ENCODE measurements at places on chromosomes 3 and 15.

DNA sequence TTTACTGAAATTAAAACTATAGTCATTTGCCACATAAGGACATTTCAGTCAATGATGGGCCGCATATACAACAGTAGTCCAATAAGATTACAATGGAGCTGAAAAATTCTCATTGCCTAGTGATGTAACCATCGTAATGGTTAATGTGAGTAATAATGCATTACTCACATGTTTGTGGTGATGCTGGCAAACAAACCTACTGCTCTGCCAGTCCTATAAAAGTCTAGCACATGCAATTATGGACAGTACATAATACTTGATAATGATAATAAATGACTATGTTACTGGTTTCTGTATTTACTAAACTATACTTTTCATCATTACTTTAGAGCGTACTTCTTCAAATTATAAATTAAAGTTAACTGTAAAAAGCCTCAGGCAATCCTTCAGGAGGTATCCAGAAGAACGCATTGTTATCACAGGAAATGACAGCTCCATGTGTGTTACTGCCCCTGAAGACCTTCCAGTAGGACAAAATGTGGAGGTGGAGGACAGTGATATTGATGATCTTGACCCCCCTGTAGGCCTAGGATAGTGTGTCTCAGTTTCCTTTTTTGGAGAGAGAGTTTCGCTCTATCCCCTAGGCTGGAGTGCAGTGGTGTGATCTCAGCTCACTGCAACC, 102.7 kb downstream of the ATP1B3 start:
- H3K4me1 ChIP-seq = no peaks in the 10 kb centered on the region
- H3K36me3 ChIP-seq = peaks cover 4% of the 10 kb centered on the region
- DNase-seq = no peak
- H3K4me3 ChIP-seq = no peak overlapping the region
- no peaks in the 10 kb centered on the region for H3K27me3 ChIP-seq
- no peak overlapping the region for H3K27ac ChIP-seq

DNA sequence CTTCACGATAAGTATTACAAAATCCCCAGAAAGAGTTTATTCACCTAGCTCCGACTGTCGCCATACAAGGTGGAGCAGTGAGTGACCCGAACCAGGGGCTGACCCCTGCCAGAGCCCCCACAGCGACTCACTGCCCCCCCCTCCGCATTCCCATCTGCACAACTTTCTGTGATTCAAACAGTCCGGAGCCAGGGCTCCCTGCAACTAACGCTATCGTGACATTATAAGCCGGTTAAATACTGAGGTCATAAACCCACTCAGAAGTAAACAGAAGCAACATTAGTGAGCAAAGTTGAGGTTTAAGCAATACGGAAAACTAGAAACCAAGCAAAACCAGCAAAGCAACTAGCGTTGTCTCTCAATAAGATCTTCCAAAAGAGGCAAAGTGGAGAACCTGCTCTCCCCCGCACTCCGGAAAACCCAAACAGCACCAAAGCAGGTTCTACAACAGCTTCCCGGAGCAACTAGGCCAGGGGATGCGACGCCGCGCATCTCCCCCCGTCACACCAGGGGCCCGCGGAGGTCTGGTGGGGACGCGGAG, 642 bp downstream of the SCAP start:
- H3K36me3 ChIP-seq = no peaks in the 10 kb centered on the region
- peak; percentile 43 for DNase-seq
- H3K27ac ChIP-seq = peak overlapping the region; percentile 85
- H3K4me3 ChIP-seq = peak overlapping the region; percentile 90

- peaks cover 94% of the 10 kb centered on the region for H3K4me1 ChIP-seq
- no peak for DNase-seq
- H3K27me3 ChIP-seq = no peaks in the 10 kb centered on the region
Measured at GRCh38 chr15:63514531-63514943, 10.1 kb downstream of the USP3 start.

- H3K27me3 ChIP-seq = peaks cover 1% of the 10 kb centered on the region
- no peak overlapping the region for H3K4me3 ChIP-seq
- no peak overlapping the region for H3K27ac ChIP-seq
- no peaks in the 10 kb centered on the region for H3K36me3 ChIP-seq
- no peaks in the 10 kb centered on the region for H3K4me1 ChIP-seq
Measured at GRCh38 chr3:2512881-2513280, 414.2 kb downstream of the CNTN4 start.

GRCh38 chr3:43786102-43786501, 95.4 kb downstream of the ABHD5 start:
- DNase-seq = no peak
- no peaks in the 10 kb centered on the region for H3K36me3 ChIP-seq
- peaks cover 3% of the 10 kb centered on the region for H3K27me3 ChIP-seq
- no peaks in the 10 kb centered on the region for H3K4me1 ChIP-seq
- H3K27ac ChIP-seq = no peak overlapping the region
- H3K4me3 ChIP-seq = no peak overlapping the region

- DNase-seq = no peak
- H3K27ac ChIP-seq = no peak overlapping the region
- H3K27me3 ChIP-seq = no peaks in the 10 kb centered on the region
- no peaks in the 10 kb centered on the region for H3K4me1 ChIP-seq
- no peak overlapping the region for H3K4me3 ChIP-seq
- H3K36me3 ChIP-seq = no peaks in the 10 kb centered on the region
Measured at GRCh38 chr3:140571836-140572235, 106.0 kb upstream of the TRIM42 start.

DNA sequence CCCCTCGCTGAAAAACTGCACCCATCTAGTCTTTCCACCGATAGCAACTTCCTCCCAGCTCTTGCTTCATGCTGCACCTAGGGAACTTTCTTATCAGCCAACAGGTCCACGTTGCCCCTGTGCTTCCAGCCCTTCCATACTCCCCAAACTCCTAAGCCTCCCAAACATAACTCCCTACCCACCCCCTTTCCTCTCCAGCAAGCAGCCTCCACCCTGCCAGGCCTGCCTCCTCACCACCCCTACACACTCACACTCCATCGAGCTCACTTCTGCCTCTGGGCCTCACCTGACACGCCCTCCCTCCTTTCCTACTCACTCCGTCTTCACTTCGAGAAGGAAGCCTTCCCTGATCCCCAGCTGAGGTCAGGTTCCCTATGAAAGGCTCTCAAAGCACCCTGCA, 8.1 kb downstream of the INSYN1 start:
- no peak overlapping the region for H3K27ac ChIP-seq
- peaks cover 23% of the 10 kb centered on the region for H3K27me3 ChIP-seq
- no peaks in the 10 kb centered on the region for H3K4me1 ChIP-seq
- no peaks in the 10 kb centered on the region for H3K36me3 ChIP-seq

- no peak overlapping the region for H3K27ac ChIP-seq
- H3K36me3 ChIP-seq = no peaks in the 10 kb centered on the region
- H3K27me3 ChIP-seq = peaks cover 14% of the 10 kb centered on the region
- no peak for DNase-seq
- no peak overlapping the region for H3K4me3 ChIP-seq
Measured at GRCh38 chr3:126300761-126301481, 56.3 kb downstream of the KLF15 start.

GRCh38 chr3:16390581-16390980, 122.9 kb downstream of the RFTN1 start:
- H3K27me3 ChIP-seq = no peaks in the 10 kb centered on the region
- no peak for DNase-seq
- peaks cover 42% of the 10 kb centered on the region for H3K4me1 ChIP-seq
- H3K27ac ChIP-seq = no peak overlapping the region

DNA sequence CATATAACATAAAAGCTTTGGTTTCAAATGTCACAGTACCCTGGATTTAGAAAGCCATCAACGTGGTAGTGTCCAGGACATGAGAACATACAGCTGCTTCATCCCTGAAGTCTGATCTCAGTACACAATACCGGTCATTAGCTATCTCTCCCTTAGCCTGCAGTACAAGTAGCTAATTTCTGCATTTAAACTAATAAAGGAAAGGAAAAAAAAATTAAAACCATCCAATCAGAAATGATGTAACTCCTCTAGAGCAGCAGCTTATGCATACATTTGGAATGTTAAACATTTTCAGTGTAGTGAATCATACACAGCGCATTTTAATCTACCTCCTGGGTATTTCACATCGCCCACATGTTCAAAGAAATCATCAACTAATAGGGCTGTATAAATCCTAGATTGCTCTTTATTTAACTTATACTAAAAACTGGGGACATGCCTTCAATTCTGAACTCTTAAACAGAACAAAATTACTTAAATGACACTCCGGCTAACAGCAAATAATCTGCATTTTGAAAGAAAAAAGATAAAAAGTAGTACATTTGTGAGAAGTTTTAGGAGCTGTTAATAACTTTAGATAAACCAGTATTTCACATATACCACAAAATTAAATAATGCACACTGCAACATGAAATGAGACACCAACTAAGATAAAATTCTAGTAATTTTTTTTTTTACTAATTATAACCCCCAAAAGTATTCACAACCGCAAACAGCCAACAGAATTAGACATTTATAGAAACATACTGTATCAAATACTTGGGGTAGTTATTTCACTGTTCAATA, 3.7 kb downstream of the IGF2BP2 start:
- no peak overlapping the region for H3K27ac ChIP-seq
- H3K4me1 ChIP-seq = peaks cover 10% of the 10 kb centered on the region
- peaks cover 52% of the 10 kb centered on the region for H3K27me3 ChIP-seq
- DNase-seq = no peak
- no peak overlapping the region for H3K4me3 ChIP-seq

DNA sequence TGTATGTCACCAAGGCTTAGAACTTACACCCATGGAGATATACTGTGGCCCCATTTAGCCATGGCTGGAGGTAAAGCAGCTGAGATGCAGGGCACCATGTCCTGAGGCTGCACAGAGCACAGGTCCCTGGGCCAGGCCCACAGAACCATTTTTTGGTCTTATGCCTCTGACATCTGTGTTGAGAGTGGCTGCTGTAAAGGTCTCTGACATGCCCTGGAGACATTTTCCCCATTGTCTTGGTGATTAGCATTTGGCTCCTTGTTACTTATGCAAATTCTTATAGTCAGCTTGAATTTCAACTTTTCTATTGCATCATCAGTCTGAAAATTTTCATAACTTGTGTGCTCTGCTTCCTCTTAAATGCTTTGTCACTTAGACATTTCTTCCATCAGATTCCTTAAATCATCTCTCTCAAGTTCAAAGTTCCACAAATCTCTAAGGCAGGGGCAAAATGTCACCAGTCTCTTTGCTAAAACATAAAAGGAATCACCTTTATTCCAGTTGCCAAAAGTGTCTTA, 701.3 kb downstream of the EPHA3 start:
- H3K4me3 ChIP-seq = no peak overlapping the region
- no peaks in the 10 kb centered on the region for H3K27me3 ChIP-seq
- no peak for DNase-seq
- no peaks in the 10 kb centered on the region for H3K4me1 ChIP-seq
- no peak overlapping the region for H3K27ac ChIP-seq

DNA sequence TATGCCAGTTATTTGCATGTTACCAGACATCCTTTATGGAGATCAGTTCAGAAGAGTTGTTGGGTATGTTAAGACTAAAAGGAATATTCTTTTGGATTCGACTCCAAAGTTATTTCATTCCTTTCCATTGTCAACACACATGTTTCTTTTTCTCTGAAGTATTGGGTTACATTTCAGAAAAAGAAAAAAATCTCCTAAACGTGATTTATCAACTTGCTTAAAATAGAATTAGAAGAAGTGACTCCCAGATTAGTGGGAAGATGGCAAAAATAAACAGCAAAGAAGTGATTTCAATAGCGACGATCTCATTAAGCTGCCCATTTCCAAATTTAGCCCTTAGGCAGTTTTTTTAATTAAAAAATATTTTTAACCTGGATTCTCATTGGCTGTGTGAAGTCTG, 85.4 kb downstream of the TIGIT start:
- H3K36me3 ChIP-seq = peaks cover 3% of the 10 kb centered on the region
- no peak overlapping the region for H3K4me3 ChIP-seq
- no peak for DNase-seq
- H3K4me1 ChIP-seq = peaks cover 6% of the 10 kb centered on the region
- H3K27me3 ChIP-seq = no peaks in the 10 kb centered on the region
- H3K27ac ChIP-seq = no peak overlapping the region

DNA sequence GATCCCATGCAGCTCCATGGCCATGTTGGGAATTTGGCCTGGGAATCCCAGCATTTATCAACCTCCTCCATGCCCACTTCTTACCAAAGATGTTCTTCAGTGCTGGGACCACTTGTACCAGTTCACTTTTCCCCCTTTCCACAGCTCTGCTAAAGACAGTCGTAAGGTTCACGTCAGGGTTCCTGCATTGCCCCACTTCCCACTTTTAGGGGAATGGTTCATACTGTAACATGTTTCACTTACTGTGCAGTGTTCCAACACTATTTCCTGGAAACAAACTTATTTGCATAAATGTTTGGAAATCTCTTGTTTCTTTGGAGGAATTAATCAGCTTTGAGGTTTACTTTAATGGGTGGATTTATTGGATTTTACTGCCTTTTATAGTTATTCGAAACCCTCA, 17.0 kb downstream of the APH1B start:
- no peaks in the 10 kb centered on the region for H3K27me3 ChIP-seq
- H3K4me3 ChIP-seq = no peak overlapping the region
- H3K36me3 ChIP-seq = peaks cover 8% of the 10 kb centered on the region

All from activated naive CD8-positive, alpha-beta T cell treated with anti-CD3 and anti-CD28 coated beads, Interleukin-2, amount 50 U/mL, for 24 hours (primary cell).